ENCODE measurements at places on chromosomes 4 and X. TPM values are rescaled to one million over a fixed set of nuclear protein-coding genes. Genes with fewer than 3 reads are reported as not detected.

GRCh38 chr4:99894998-99895397 is 771 bp upstream of the LAMTOR3 start:
- no peak overlapping the region for H3K4me3 ChIP-seq
- H3K4me1 ChIP-seq = peaks cover 15% of the 10 kb centered on the region
- no peaks in the 10 kb centered on the region for H3K36me3 ChIP-seq

GRCh38 chr4:187501731-187502130 is 493.8 kb upstream of the ZFP42 start:
- H3K4me1 ChIP-seq = no peaks in the 10 kb centered on the region
- H3K27ac ChIP-seq = no peak overlapping the region
- H3K36me3 ChIP-seq = no peaks in the 10 kb centered on the region
- DNase-seq = no peak
- no peaks in the 10 kb centered on the region for H3K27me3 ChIP-seq

GRCh38 chr4:15198070-15198727 is 195.9 kb downstream of the CPEB2 start:
- no peak overlapping the region for H3K27ac ChIP-seq
- no peaks in the 10 kb centered on the region for H3K36me3 ChIP-seq
- H3K4me1 ChIP-seq = no peaks in the 10 kb centered on the region
- no peak for DNase-seq

DNA sequence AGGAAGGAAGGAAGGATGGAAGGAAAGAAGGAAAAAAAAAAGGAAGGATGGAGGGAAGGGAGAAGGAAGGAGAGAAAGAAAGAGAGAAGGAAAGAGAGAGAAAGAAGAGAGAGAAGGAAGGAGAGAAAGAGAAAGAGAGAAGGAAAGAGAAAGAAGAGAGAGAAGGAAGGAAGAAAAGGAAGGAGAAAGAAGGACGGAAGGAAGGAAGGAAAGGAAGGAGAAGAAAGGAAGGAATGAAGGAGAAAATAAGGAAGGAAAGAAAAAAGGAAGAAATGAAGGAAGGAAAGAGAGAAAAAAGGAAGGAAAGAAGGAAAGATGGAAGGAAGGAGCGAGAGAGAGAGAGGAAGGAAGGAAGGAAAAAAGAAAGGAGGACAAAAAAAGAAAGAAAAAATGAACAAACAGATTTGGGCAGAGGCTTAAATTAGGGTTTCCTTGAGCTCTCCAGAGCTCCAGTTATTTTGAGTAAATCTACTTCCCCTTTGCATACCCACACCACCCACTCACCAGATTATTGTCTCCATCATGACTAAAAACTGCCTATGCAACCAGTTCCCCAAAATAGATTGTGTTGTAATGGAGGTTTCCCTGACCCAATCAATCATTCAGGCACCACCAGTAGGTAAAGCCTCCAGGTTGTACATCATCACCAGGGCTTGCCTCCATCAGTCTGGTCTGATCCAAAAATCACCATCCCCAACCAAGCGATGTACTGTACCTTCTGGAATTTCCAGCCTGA is 1722.9 kb upstream of the PCDH10 start:
- no peaks in the 10 kb centered on the region for H3K4me1 ChIP-seq
- no peaks in the 10 kb centered on the region for H3K27me3 ChIP-seq
- no peak for DNase-seq

GRCh38 chrX:18422325-18422724 is 3.1 kb upstream of the CDKL5 start:
- H3K27me3 ChIP-seq = no peaks in the 10 kb centered on the region
- H3K4me3 ChIP-seq = no peak overlapping the region
- H3K36me3 ChIP-seq = no peaks in the 10 kb centered on the region
- DNase-seq = no peak
- H3K4me1 ChIP-seq = no peaks in the 10 kb centered on the region
- H3K27ac ChIP-seq = no peak overlapping the region

The CT45A1 gene
- total RNA-seq = not detected

The SPIN2A gene
- total RNA-seq = 1.5 TPM

The MAP7D2 gene
- 0.27 TPM for total RNA-seq
